Suprapubic skin (tissue), 4 donors: ENCODE measurements at places on chromosomes 4 and X.

DNA sequence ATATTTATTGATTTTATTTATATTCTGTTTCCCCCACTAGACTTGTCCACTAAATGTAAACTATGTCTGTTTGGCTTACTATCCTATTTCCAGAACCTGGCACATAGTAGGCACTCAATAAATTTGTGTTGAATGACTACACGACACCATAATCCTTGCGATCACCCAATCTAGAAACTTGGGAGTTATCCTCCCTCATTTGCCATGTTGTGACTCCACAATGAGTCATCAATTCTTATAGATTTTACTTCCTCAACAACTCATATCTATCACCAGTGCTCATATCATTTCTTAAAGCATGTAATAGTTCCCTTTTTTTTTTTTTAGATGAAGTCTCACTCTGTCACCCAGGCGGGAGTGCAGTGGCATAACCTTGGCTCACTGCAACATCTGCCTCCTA, 39.9 kb upstream of the VAMP7 start:
- DNase-seq = no peak
- no peak overlapping the region for H3K4me3 ChIP-seq
- no peaks in the 10 kb centered on the region for H3K27me3 ChIP-seq
- H3K27ac ChIP-seq = no peak overlapping the region
- no peaks in the 10 kb centered on the region for H3K4me1 ChIP-seq

GRCh38 chr4:108559911-108560310, 60.5 kb upstream of the RPL34 start:
- H3K27me3 ChIP-seq = no peaks in the 10 kb centered on the region
- H3K4me3 ChIP-seq = no peak overlapping the region
- no peaks in the 10 kb centered on the region for H3K4me1 ChIP-seq
- H3K36me3 ChIP-seq = no peaks in the 10 kb centered on the region
- no peak overlapping the region for H3K27ac ChIP-seq
- DNase-seq = no peak

- no peak overlapping the region for H3K27ac ChIP-seq
- no peak for DNase-seq
- no peak overlapping the region for H3K4me3 ChIP-seq
- H3K4me1 ChIP-seq = no peaks in the 10 kb centered on the region
- no peaks in the 10 kb centered on the region for H3K36me3 ChIP-seq
Measured at GRCh38 chrX:5771441-5771840, 457.2 kb downstream of the NLGN4X start.

DNA sequence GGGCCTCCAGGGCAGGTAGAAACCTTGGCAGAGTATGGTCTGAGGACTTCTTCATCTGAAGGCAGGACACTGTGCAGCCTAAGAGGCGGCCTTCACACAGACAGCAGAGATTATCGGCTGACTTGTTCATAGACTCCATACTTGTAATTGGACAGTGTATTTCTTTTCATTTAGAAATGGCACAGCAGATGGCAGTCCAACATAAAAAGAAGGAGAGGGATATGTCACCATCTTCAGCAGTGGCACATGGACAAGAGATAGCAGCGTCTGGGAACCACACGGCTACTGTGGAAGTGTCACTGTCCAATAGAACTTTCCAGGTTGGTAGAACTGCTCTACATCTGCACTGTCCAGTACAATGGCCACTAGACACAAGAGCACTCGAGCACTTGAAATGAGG, 21.7 kb upstream of the GEMIN8 start:
- no peaks in the 10 kb centered on the region for H3K4me1 ChIP-seq
- no peak overlapping the region for H3K27ac ChIP-seq
- no peaks in the 10 kb centered on the region for H3K27me3 ChIP-seq
- H3K4me3 ChIP-seq = no peak overlapping the region
- H3K36me3 ChIP-seq = no peaks in the 10 kb centered on the region
- no peak for DNase-seq

GRCh38 chrX:25020905-25021449, 5.2 kb upstream of the ARX start:
- peak overlapping the region; percentile 12 for H3K4me3 ChIP-seq
- no peak overlapping the region for H3K27ac ChIP-seq
- peaks cover 92% of the 10 kb centered on the region for H3K27me3 ChIP-seq
- no peaks in the 10 kb centered on the region for H3K36me3 ChIP-seq

DNA sequence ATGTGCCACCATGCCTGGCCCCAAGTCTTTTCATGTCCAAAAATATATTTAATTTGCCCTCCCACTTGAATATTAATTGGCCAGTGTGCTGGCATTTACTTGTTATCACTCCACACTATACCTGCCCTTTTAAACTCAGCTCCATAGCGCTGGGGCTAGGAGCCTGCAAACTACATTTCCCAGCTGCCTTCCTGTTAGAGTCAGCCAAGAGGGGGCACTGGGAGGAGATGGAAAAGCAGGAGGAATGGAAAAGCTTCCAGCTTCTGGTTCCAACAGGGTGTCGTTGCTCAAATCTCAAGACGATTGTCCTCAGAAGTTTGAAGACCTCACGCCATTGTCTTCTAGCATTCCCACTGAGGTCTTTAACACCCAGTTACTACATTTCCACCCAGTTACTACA, 315.5 kb downstream of the BCOR start:
- H3K4me3 ChIP-seq = no peak overlapping the region
- H3K36me3 ChIP-seq = no peaks in the 10 kb centered on the region
- H3K4me1 ChIP-seq = no peaks in the 10 kb centered on the region
- no peak overlapping the region for H3K27ac ChIP-seq
- no peak for DNase-seq

GRCh38 chrX:50697691-50698090, 116.3 kb downstream of the SHROOM4 start:
- no peak for DNase-seq
- H3K36me3 ChIP-seq = no peaks in the 10 kb centered on the region
- no peaks in the 10 kb centered on the region for H3K27me3 ChIP-seq
- no peak overlapping the region for H3K4me3 ChIP-seq
- no peaks in the 10 kb centered on the region for H3K4me1 ChIP-seq

- H3K4me3 ChIP-seq = no peak overlapping the region
- H3K4me1 ChIP-seq = no peaks in the 10 kb centered on the region
- no peak for DNase-seq
- H3K27me3 ChIP-seq = no peaks in the 10 kb centered on the region
Measured at GRCh38 chrX:151167791-151168345, 8.5 kb upstream of the GPR50 start.

DNA sequence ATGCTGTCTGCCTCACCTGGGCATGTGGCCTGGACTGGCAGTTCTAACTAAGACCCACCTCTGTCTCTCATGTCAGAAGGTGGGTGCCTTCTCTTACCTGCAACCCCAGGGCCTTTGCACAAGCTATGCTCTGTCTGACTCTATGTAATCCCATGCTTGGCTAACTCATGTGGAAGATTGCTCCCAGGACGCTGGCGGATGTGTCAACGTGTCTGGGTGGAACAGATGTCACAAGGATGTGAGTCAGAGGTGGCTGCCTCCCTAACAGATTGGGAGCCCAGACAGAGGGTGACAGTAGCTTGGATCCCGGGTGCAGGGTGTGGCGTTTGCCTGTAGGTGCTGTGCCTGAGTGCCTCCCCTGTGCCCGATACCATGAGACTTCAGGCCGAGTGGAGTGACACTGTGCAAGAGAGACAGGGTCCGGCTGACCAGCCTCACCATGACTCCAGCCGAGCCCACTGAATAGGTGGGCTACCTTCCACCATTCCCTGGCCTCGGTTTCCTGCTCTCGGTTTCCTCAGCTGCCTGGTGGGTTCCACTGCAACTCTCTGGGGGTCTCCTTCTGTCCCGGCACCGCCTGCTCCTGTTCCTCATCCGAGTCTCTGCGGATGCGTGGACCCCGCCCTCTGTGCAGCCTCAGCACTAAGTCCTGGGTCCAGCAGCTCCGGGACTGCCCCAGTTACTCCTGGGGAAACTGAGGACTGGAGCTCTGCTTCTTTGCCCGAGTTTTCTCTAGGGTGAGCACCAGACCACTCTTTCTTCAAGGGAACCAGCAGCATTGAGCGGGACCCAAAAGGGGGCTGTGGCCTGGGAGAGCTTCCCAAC, 11.0 kb downstream of the SH3BP2 start:
- no peak overlapping the region for H3K4me3 ChIP-seq
- peak; percentile 83 for DNase-seq
- H3K27ac ChIP-seq = peak overlapping the region; percentile 81
- no peaks in the 10 kb centered on the region for H3K27me3 ChIP-seq
- peaks cover 95% of the 10 kb centered on the region for H3K4me1 ChIP-seq

- H3K4me1 ChIP-seq = no peaks in the 10 kb centered on the region
- H3K4me3 ChIP-seq = no peak overlapping the region
- H3K27me3 ChIP-seq = no peaks in the 10 kb centered on the region
- no peak for DNase-seq
- H3K36me3 ChIP-seq = no peaks in the 10 kb centered on the region
Measured at GRCh38 chrX:71989768-71990426, 79.3 kb downstream of the NHSL2 start.
